ENCODE measurements at places on chromosomes 1 and 21. TPM values are rescaled to one million over a fixed set of nuclear protein-coding genes. Genes with fewer than 3 reads are reported as not detected.

GRCh38 chr21:21238629-21239400, 240.6 kb downstream of the NCAM2 start:
- H3K4me3 ChIP-seq, result no peak overlapping the region
- H3K27me3 ChIP-seq, result no peaks in the 10 kb centered on the region
- H3K27ac ChIP-seq, result no peak overlapping the region

GRCh38 chr1:65725064-65725463, 67.6 kb upstream of the PDE4B start:
- H3K4me3 ChIP-seq, result no peak overlapping the region
- H3K27ac ChIP-seq, result no peak overlapping the region
- no peaks in the 10 kb centered on the region for H3K4me1 ChIP-seq
- no peak for DNase-seq
- no peaks in the 10 kb centered on the region for H3K36me3 ChIP-seq

DNA sequence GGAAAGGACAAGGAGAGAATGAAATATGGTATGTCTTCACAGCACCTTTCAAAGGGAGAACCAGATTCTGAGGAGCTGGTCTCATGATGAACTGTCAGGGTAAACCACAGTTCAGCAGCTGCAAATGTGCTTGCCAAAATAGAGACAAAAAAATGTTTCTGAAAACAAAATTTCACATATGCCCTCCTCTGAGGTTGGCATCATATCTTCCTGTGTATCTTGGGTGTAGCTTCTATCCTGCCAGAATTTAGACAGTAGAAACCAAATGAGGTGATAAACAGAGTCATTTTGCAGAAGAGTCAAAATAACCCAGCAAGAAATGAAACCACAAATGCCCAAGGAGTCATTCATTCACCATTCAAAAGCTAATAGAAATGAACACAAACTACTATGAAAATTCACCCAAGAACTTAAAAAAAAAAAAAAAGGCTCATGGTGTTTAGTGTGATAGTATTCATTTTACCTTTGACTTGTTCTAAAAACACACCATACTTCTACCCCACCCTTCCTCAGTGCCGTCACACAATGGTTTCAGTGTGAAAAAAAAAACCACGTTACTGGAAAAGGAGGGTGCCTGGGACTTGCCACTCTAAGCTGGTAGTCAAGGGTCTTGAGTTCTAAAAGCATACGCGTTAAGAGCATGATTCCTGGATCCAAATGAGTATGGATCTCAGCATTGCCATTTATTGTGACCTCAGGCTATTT, 18.5 kb downstream of the SELL start:
- DNase-seq, result no peak
- H3K36me3 ChIP-seq, result no peaks in the 10 kb centered on the region
- no peak overlapping the region for H3K27ac ChIP-seq
- H3K4me3 ChIP-seq, result no peak overlapping the region
- H3K27me3 ChIP-seq, result no peaks in the 10 kb centered on the region
- peaks cover 6% of the 10 kb centered on the region for H3K4me1 ChIP-seq

- H3K27me3 ChIP-seq, result peaks cover 3% of the 10 kb centered on the region
- H3K4me3 ChIP-seq, result no peak overlapping the region
- H3K36me3 ChIP-seq, result no peaks in the 10 kb centered on the region
- H3K27ac ChIP-seq, result no peak overlapping the region
- no peak for DNase-seq
- H3K4me1 ChIP-seq, result no peaks in the 10 kb centered on the region
Measured at GRCh38 chr1:175287377-175287776, 94.8 kb upstream of the KIAA0040 start.

GRCh38 chr1:244221991-244222390, 170.9 kb downstream of the ZBTB18 start:
- H3K4me1 ChIP-seq, result no peaks in the 10 kb centered on the region
- no peaks in the 10 kb centered on the region for H3K36me3 ChIP-seq

- no peak for DNase-seq
- H3K4me3 ChIP-seq, result no peak overlapping the region
- peaks cover 5% of the 10 kb centered on the region for H3K36me3 ChIP-seq
- no peaks in the 10 kb centered on the region for H3K27me3 ChIP-seq
- no peak overlapping the region for H3K27ac ChIP-seq
- peaks cover 7% of the 10 kb centered on the region for H3K4me1 ChIP-seq
Measured at GRCh38 chr1:195738966-195739650, 869.1 kb downstream of the KCNT2 start.

GRCh38 chr1:246769306-246769705, 45.1 kb downstream of the SCCPDH start:
- H3K27me3 ChIP-seq, result no peaks in the 10 kb centered on the region
- DNase-seq, result no peak
- H3K4me1 ChIP-seq, result no peaks in the 10 kb centered on the region
- peaks cover 32% of the 10 kb centered on the region for H3K36me3 ChIP-seq
- no peak overlapping the region for H3K4me3 ChIP-seq

- H3K27ac ChIP-seq, result no peak overlapping the region
- no peak overlapping the region for H3K4me3 ChIP-seq
- DNase-seq, result no peak
Measured at GRCh38 chr1:220513834-220514233, 14.1 kb upstream of the MARK1 start.

HES4 gene
- total RNA-seq, result 54.1 TPM

DNA sequence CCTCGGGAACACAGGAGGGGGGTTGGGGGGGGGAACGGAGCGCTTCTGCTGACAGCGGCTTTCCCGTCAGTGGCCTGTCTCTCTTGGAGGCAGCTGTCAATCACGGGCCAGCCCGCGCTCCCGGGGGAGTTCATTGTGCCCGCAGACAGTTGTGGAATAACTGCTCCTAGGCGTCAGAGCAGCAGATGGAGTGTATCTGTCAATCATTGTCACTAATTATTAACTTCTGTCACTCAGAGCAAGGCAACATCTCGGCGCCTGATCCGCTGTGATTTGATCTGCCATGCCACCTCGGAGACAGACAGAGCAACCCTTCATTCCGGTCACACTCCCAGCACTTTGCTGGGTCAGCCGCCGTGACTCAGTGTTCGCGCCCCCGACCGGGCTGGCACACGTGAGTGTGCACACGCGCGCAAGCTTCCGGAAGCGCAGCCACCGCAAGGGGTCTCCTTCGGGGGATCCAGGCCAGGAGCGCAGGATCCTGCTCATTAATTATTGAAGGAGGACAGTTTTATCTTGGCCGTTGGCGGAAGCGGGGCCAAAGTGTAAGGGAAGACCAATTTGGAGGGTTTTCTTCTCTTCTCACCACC, 75.8 kb downstream of the RRAGC start:
- H3K4me1 ChIP-seq, result peaks cover 13% of the 10 kb centered on the region
- peak; percentile 65 for DNase-seq
- no peak overlapping the region for H3K4me3 ChIP-seq
- no peak overlapping the region for H3K27ac ChIP-seq

CYP4A22 gene
- not detected for total RNA-seq

Measured in type B pancreatic cell (in vitro differentiated cells).